GM04504 (cell line): ENCODE measurements at places on chromosomes 2 and 18.

- DNase-seq: no peak
Measured at GRCh38 chr2:202378662-202379358, 2.7 kb downstream of the BMPR2 start.

GRCh38 chr2:43221124-43221762, 5.2 kb downstream of the ZFP36L2 start:
- peak; percentile 81 for DNase-seq

DNA sequence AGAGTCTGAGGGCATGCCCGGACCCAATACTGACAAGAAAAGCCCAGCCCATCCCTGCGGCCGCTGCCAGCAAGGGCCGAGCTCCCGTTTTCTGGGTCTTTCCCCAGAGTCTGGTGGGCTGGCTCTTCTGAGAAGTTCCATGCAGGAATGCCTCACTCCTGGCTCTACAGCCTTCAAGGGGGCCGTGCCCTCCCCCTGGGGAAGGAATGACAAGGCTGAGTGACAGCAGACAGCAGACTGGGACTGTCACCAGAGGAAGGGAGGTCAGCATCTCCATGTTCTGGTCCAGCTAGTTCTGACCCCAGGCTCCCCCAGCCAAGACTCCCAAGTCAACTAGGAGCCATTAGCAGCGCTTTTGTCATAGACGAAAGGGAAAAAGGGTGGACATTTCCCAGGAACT, 13.0 kb upstream of the SEMA4C start:
- no peak for DNase-seq

DNA sequence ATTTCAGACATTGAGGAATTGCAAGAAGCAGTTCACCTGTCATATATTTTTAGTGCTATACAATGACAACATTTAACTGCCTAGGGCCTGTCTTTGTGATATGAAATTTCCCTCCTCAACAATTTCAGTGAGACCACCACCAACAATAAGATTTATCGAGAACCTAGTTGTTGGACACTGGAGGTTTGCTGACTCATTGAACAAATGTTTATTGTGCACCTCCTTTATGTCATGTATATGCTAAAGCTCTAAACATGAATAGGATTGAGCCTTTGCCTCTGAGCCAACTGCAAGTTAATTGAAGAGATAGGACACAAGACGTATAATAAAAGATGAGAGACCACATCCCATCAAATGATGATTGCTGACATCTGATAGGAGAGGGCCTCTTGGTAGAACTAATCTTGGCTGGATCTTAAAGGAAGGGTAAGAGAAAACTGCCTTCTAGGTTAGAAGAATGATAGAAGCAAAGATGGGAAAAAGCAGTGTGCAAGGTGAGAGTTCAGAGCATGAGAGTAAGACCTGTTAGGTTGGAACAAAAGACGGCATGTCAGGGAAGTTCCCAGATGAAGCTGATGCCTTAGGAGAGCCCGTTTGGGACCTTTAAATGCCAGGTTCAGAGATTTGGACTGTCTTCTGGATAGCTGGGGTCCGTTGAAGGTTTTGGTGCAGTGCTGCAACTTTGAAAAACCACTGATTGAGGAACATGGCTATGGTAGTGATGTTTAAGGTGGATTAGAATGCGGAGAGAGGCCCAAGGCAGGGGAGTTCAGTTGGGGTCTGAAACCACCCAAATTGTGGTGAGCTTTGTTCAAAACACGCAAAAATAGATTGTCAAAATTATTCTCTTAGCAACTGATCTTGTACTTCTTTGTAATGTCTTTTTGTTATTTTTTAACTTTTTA, 133.0 kb upstream of the EML6 start:
- DNase-seq: no peak
